ENCODE measurements at places on chromosomes 2 and 18.

GRCh38 chr2:176283291-176284068, 14.2 kb downstream of the MTX2 start:
- DNase-seq = no peak

- no peak for DNase-seq
These were observed 76.6 kb upstream of the ITGA4 start for GRCh38 chr2:181380581-181380980.

DNA sequence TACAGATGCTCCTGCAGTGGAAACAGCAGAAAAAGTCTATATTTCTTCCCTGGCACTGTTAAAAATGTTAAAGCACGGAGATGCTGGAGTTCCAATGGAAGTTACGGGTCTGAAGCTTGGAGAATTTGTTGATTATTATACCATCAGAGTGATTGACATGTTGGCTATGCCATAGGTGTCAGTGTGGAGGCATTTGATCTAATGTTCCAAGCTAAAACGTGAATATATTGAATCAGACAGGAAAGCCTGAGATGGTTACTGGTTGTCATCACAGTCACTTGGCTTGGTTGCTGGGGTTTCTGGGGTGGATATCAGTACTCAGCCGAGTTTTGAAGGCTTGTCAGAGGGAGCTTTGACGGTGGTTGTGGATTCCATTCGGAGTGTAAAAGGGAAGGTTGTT, 262.9 kb upstream of the CNTNAP5 start:
- DNase-seq = no peak

DNA sequence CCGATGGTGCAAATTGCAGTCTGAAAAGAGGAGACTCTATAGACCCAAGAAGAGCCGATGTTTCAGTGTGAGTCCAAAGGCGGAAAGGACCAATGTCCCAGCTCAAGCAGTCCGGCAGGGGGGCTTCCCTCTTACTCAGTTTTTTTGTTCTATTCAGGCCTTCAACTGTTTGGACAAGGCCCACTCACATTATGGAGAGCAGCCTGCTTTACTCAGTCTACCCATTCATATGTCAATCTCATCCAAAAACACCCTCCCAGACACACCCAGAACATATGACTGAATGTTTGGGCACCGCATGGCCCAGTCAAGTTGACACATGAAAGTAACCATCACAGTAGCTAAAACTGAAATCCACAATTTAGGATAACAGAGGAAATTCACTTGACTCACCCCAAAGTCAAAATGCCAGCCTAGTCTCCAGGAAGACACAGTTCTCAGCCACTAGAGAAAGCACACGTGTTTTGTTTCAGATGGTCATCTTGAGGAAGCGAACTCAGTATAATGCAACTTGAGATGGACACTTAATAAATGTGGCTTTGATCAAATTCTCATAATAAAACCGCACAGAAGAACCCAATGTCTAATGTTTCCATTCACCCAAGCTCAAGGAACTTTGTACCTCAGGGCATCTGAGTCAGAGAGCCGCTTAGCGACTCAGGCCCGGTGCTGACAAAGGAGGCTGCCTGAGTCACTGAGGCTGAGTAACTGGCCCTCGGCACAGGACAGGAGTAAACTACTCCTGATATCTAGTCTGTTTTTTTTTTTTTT, 2.4 kb downstream of the FHL2 start:
- DNase-seq = no peak

GRCh38 chr18:61019338-61020301, 313.6 kb upstream of the CDH20 start:
- no peak for DNase-seq

DNA sequence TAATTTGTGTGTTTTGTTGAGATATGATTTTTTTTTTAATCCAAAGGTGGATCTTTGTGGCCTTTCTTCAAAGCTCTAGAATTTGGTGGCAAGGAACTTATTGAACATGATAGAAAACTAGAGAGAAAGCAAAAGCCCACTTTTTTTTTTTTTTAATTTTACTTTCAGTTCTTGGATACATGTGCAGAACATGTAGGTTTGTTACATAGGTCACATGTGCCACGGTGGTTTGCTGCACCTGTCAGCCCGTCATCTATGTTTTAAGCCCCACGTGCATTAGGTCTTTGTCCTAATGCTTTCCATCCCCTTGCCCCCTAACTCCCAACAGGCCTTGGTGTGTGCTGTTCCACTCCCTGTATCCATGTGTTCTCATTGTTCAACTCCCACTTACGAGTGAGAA, 135.9 kb downstream of the RHBDD1 start:
- peak; percentile 46 for DNase-seq

- DNase-seq = no peak
These were observed 660.7 kb upstream of the RAB6C start for GRCh38 chr2:129318581-129319421.
